Activated CD4-positive, alpha-beta T cell treated with anti-CD3 and anti-CD28 coated beads, Interleukin-10, Interleukin-2, amounts not matched to agents 100 ng/mL and 50 ng/mL, durations not matched to agents 16 hours and 8 hours (primary cell): ENCODE measurements at places on chromosomes 6 and 20.

DNA sequence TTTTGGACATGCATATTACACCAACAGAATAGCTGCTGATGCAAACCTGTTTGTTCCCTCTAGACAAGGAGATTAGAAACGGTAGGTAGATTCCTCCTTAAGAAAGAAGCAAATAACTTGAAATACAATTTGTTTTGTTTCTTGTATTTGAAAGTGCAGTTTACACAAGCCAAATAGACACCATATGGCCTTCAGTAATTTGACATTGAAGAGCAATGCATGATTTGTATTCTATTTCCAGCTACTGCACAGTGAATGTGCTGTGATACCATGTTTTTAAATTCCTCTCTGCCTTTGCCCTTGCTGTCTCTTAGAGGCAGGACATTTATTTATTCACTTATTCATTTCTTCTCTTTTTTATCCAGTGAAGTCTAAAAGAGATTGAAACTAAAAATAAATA, 31.9 kb upstream of the ANKEF1 start:
- no peak for DNase-seq

GRCh38 chr6:159913862-159914564, 23.2 kb downstream of the MAS1 start:
- peak; percentile 65 for DNase-seq

- DNase-seq = no peak
Observed at GRCh38 chr6:112821476-112821875, 474.3 kb downstream of the RFPL4B start.

GRCh38 chr6:344816-345340, 46.7 kb upstream of the IRF4 start:
- no peak for DNase-seq

GRCh38 chr6:44072452-44072958, 54.7 kb downstream of the MRPL14 start:
- DNase-seq = no peak

GRCh38 chr20:58294497-58295455, 14.7 kb upstream of the RAB22A start:
- no peak for DNase-seq

DNA sequence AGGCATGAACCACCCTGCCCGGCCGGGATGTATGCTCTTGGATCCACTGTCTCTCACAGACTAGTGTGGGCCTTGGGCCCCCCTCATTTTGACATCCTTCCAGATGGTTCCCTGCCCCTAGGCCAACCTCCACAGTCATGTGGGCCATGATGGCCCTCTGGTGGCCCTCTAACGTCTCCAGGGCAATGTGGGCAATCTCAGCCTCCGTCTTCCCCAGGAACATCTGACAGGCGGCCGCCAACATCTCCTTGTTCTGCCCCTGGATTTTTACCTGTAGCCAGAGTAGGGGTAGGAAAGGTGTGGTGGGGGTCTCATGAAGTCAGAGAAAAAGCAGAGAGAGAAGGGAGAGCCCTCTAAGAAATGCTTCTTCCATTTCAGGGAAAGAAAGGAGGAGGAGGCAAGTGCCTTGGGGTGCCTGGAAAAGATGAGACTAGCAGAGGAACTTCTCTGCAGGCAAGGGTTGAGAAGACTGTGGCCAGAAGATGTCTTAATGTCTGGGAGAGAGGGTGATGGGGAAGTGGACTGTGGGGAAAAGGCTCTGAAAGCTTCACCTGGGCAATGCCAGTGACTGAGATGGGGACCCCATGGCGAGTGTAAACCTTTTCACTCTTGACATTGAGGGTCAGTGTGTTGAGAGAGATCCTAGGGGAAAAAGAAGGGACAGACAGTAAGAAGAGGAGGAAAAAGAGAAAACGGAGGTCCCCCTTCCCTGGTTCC, 1.3 kb downstream of the FLOT1 start:
- DNase-seq = no peak

- no peak for DNase-seq
Observed at GRCh38 chr20:23879328-23879798, at the start of gene CST5. Gene CST5 (minus strand): TSS chr20:23879748. CDS start chr20:23879676, 72 bp downstream.
